Activated CD8-positive, alpha-beta memory T cell treated with anti-CD3 and anti-CD28 coated beads for 48 hours (primary cell): ENCODE measurements at places on chromosomes 1 and 21.

- no peak for DNase-seq
Measured at GRCh38 chr21:33023574-33024200, 2.0 kb upstream of the OLIG2 start.

DNA sequence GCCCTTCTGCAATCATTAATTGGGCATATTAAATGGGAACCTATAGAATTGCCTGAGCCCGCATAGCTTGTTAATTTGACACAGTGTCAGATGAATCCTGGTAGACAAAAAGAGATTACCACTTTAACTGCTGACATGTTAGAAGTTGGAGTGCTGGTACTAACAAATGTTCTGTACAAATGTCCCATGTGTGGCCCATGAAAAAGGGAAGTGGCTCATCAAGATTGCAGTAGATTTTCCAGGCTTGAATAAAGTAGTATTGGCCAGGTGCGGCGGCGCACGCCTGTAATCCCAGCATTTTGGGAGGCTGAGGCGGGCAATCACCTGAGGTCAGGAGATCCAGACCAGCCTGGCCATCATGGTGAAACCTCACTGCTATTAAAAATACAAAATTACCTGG lies 45.6 kb downstream of the GNPAT start:
- no peak for DNase-seq

GRCh38 chr21:45880097-45881068 lies 101.2 kb upstream of the COL6A1 start:
- no peak for DNase-seq

- no peak for DNase-seq
Measured at GRCh38 chr1:222539951-222540597, 7.8 kb downstream of the HHIPL2 start.

GRCh38 chr1:98792123-98792522 lies 130.6 kb downstream of the SNX7 start:
- DNase-seq: no peak

- no peak for DNase-seq
Measured at GRCh38 chr1:244314921-244315559, 136.7 kb downstream of the ADSS2 start.

DNA sequence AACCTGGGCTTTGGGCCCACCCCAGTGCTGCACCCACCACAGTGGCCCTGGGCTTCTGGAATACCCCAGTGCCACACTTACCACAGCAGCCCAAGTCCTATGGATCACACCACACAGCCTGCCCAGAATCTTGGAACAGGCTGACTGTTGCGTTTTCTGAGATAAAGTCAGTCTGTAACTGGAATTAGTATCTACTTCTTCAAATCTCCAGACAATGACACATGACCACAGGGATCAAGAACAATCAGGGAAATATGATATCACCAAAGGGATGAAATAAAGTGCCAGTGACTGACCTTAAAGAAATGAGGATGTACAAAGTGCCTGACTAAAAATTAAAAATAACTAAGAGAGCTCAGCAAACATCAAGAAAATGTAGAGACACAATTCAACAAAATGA lies 239.7 kb upstream of the PLD5 start:
- DNase-seq: no peak

GRCh38 chr1:100868364-100868995 lies 26.2 kb downstream of the EXTL2 start:
- DNase-seq: no peak

- DNase-seq: no peak
Measured at GRCh38 chr1:80961464-80962190, 839.1 kb upstream of the ADGRL2 start.

DNA sequence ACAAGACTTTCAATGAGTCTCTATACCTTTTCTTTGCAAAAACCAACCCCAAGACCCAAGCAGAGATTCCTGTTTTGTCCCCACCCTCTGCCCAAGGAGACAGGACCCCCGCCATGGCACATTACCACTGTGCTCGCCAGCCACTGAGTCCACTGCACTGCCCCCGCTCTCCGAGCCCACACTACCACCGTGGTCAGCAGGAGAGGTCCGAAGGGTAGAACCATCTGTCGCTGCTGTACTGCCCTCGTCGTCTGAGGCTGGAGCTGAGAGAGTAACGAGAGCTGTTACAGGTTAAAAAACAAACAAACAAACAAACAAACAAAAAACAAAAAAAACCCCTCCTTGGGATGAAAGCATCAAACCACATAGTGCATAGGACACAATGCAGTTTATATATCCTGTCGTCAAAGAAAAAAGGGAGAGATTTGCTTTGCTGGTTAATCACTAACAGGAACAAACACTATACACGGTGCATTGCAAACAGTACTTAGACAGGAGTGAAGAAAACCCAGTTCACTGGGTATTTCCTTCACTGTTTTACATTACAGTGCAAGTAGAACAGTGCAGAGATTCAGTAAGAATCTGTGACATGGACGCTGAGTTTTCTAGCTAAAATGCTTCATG lies 71.0 kb downstream of the UBR4 start:
- DNase-seq: no peak

- DNase-seq: no peak
Measured at GRCh38 chr1:154276797-154277196, 4.4 kb downstream of the HAX1 start.
